ENCODE measurements at places on chromosomes 7 and 10.

DNA sequence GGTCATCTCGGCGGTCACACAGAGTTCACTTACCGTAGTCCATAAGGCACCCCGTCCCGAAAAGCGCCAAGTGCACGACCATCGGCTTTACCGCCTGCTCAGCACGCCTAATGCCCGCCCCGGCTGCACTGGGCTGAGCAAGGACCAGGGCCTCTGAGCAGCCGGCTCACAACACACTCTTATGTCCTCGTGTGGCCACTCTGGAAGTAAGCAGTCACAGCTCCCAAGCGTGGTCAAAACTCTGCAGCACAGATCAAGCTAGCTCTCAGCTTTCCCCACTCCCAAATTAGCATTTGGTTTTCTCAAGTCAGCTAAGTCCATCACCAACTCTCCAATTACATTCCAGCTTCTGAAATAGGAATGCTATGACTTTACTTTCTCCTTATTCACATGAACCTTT lies 57.7 kb downstream of the MAD1L1 start:
- no peak for DNase-seq

DNA sequence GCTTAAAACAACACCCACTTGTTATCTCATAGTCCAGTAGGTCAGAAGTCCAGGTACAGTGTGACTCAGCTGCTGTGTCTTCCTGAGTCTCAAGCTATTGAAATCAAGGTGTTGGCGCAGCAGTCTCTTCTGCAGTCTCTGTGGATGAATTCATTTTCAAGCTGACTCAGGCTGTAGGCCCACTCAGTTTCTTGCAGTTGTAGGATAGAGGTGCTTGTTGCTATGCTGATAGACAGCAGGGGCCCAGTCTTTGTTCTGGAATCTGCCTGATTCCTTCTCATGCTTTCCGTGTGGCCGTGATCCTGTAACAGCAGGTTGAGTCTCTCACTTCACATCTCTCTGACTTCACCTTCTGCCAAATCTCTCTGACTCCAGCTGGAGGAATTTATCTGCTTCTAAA lies 400.4 kb upstream of the POM121L12 start:
- DNase-seq = no peak

DNA sequence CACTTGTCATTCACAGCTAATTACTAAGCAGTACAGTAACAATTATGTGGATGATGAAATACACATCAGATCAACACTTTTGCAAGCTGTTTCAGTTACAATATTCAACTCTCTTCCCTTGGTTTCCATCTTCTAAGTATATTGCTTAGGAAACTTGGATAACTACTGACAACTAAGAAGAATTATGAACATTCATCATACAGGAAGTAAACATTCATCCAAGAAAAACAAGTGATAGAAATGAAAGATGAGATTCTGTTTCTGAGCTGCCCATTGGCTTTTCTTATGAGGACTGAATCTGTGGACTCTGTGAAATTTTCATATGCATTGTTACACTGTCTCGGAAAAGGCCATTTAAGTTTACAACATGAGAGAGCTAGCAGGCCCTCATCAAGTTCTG lies 240.2 kb downstream of the PRKG1 start:
- DNase-seq = no peak

DNA sequence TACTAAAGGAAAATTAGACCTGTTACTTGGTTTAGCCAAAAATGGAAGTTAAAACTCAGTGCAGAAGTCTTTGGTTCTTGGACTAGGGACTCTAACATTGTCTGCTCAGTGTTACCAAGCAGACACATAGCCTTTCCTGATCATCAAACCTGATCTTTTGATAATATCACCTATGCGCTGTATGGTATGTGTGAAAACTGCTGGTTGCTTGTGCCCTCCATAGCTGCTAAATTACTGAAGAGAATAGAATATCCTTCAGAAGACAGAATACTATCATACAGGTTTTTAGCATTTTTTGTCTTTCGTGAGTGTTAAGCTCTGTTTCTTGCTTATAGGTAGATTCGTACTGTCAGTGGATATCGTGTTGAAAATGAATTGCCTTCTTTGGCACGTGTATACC lies 68.7 kb downstream of the ST7 start:
- DNase-seq = no peak

- DNase-seq = no peak
Observed at GRCh38 chr10:46091828-46092523, 45.9 kb upstream of the MSMB start.

DNA sequence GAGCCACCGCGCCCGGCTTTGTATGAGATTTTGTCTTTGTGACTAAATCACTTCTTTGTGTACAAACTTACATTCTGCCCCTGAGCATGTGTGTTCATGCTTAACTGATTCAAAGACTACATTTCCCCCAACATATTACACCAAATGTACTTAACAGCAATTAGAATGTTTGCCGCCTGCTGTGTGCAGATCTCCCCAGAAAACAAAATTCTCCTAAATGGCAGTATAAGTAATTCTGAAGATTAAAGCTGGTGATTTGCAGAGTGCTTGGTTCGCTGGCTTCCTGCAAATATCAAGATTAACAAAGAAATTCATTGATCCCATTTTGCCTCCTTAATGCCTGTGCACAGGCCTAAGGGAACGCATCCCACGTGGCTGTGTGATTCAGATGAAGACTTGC lies 230.3 kb downstream of the GALNT17 start:
- DNase-seq = no peak

DNA sequence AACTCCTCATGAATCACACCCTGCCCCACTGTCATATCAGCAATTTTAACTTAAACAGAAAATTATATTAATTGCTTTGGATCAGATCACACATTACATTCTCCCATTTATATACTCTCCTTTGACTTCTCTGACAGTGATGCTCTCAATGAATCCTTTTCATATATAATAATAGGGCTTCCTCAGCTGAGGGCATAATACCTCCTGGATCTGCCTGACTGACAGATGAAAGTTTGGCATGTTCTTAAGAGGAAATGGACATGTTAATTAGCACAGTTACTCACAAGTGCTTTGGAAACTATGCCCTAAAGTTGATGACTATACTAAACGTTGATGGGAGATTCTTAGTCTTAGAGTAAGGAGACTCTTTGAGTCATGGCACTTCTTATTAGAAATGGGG lies 478.2 kb upstream of the LRRN3 start:
- DNase-seq = no peak

DNA sequence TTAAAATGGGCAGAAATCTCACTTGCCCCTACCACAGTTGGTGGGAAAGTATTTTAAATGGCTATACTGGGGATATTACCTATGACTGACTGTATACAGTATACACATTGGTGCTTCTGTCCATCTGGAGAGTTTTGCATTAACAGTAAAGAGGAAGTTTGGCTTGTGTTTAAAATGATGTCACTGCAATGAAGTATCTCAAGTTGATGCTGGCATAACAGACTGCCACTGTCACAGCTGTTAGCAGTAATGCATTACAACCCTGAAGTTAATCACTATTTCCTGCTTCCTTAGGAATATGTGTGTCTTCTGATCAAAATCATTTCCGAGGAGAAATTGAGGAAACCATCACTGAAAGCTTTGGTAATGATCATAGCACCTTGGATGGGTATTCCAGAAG lies 1.9 kb downstream of the DKK1 start:
- DNase-seq = no peak

GRCh38 chr7:30252885-30253795 lies 31.3 kb upstream of the ZNRF2 start:
- no peak for DNase-seq

- DNase-seq = no peak
Observed at GRCh38 chr7:142787034-142787768, 16.4 kb downstream of the PRSS2 start.

GRCh38 chr7:110944966-110945644 lies 145.8 kb upstream of the LRRN3 start:
- DNase-seq = no peak

GRCh38 chr7:17781491-17782215 lies 158.6 kb downstream of the SNX13 start:
- DNase-seq = no peak

- DNase-seq = no peak
Observed at GRCh38 chr7:142338633-142339501, 81.0 kb upstream of the PRSS58 start.

DNA sequence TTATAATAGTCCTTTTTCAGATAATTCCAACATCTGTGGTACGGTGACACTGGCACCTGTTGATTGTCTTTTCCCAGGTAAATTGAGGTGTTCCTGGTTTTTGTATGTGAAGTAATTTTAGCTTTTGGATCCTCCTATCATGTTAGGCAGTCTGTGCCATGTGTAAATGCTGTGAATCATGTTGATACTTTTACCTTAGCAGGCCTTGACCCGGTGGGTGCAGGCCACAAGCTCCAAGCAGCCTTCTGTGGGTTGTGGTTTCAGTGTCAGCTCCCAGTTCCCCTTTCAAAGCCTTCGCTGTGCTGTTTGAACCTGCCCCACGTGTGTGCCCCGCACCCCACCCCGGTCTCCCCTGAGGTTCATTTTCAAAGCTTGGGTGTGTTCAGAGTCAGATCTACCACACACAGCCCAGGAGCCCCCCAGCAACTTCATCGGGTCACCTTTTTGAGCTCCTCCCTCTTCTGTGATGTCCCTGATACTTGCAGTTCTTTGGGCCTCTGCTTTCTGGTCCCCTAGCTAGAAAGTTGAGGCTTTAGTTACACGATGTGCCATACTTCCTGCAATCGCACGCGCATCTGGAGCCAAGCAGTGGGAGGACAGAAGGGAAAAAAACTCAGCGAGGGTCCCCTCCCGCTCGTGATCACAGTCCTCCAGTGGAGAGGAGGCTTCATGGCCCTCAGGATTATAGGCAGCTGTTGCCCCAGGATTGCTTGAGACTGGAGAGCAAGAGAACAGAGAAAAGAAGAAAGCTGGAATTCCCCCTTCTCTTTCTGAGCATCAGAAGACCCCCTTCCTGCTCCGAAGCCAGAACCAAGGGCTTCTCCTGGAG lies 8.7 kb upstream of the BHLHA15 start:
- peak; percentile 52 for DNase-seq

- DNase-seq = no peak
Observed at GRCh38 chr7:27078616-27079233, 17.1 kb downstream of the HOXA1 start.

GRCh38 chr10:60208676-60209269 lies 180.9 kb downstream of the ANK3 start:
- no peak for DNase-seq

DNA sequence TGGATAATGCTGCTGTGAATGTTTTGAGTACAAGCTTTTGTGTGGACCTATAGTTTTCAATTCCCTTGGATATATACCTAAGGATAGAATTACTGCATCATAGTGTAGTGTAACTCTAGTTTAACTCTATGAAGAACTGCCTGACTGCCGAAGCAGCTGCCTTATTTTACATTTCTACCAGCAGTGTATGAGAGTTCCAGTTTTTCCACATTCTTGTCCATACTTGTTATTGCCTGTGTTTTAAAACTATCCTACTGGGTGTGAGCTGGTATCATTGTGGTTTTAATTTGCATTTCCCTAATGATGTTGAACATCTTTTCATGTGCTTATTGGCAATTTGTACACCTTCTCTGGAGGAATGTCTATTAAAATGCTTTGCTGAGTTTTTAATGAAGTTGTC lies 15.7 kb downstream of the SEPTIN7 start:
- no peak for DNase-seq

- DNase-seq = no peak
Observed at GRCh38 chr7:20395511-20395910, 64.8 kb downstream of the ITGB8 start.

GRCh38 chr10:128084991-128085390 lies 41.2 kb downstream of the MKI67 start:
- no peak for DNase-seq

DNA sequence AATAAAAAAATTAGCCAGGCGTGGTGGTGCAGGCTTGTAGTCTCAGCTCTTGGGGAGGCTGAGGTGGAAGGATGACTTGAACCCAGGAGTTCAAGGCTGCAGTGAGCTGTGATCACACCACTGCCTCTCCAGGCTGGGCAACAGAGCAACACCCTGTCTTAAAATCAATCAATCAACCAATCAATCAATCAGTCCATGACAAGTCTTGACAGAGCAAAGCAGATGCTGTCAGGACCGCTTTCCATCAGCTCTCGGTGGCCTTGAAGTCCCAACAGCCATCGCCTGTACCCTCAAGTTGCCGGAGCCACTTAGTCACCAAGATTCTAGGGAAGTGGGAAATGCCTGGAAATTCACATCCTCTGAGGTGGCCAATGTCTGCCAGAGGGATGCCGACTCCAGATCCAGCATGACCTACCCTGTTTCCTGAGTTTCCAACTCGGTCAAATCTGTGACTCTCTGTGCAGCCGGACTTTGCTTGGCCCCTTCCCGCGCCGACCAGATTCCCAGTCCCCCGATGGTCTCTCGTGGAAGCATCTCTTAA lies 871 bp upstream of the CCL24 start:
- DNase-seq = no peak

- no peak for DNase-seq
Observed at GRCh38 chr7:99669782-99670181, 10.0 kb downstream of the CYP3A5 start.

Measured in stimulated activated CD4-positive, alpha-beta T cell treated with anti-CD3 and anti-CD28 coated beads, Interleukin-2, amount 100 ng/mL, for 4 hours (primary cell).